Stromal cell of bone marrow (primary cell): ENCODE measurements at places on chromosomes 2 and 18.

DNA sequence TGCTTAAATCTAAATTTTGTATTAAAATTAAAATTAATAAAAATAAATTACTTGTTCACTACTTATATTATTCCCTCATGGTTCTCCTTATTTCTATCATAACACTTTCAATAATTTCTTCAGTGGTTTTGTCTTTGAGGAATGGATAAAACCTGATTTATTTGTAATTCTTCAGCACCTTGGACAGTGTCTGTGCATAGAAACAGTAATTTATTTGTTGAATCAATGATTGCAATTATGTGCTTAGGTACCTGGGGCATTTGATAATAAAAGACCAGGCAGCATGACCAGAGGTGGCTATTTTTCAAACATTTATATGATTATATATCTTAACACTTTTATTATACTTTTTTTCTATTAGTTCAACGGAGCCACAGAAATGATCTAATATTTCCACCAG is 1062.7 kb downstream of the DSC3 start:
- no peak for DNase-seq

GRCh38 chr2:46390901-46391395 is 88.4 kb upstream of the TMEM247 start:
- DNase-seq = no peak

- no peak for DNase-seq
These were observed 43.7 kb downstream of the CERKL start for GRCh38 chr2:181613241-181613640.

- no peak for DNase-seq
These were observed 9.5 kb upstream of the CNNM3 start for GRCh38 chr2:96806468-96807126.

DNA sequence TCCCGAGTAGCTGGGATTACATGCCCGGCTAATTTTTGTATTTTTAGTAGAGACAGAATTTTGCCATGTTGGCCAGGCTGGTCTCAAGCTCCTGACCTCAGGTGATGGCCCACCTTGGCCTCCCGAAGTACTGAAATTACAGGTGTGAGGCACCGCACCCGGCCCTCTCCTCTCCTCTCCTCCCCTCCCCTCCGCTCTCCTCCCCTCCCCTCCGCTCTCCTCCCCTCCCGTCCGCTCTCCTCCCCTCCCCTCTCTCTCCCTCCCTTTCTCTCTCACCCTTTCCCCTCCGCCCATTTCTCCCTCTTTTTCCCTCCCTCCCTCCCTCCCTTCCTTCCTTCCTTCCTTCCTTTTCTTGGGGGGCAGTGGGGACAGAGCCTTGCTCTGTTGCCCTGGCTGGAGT is 28.4 kb downstream of the CD8B start:
- no peak for DNase-seq

DNA sequence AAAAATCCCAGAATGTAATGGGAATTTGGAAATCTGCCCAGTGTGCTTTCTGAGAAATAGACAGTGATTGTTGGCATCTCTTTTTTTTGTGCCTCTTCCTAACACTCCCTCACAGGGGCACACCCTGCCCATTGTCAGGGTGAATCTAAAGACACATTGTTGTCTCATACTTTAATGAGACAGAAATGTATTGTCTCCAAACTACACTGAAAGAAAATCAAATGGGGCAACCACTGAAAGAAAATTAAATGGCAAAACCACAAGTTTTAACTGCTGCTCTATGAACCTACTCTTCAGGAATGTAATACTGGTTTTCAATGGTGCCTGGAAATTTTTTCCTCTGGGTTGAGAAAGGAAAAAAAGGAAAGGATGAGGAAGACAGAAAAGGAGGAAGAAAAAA is 43.2 kb upstream of the GLS start:
- peak; percentile 48 for DNase-seq

- DNase-seq = no peak
These were observed 27.5 kb downstream of the SOS1 start for GRCh38 chr2:39093218-39093898.

GRCh38 chr18:78754311-78755043 is 225.1 kb upstream of the SALL3 start:
- no peak for DNase-seq

DNA sequence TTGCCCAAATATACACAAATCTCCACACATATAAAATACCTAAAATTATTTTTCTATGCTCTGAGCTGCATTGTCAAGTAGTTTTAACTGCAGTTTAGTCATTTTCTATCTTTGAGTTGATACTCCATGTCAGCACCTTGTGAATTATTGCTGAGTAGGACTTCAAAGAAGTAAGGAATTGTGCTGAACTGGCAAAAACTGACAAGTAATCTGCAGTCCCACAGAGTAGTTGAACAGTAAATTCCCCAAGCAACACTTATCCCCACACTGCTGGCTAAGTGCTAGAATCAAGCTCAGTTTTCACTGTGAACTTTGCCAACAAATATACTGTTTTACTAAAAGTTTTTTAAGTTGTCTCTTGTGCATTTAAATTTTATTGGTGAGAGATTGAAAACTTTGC is 141.8 kb upstream of the ST6GAL2 start:
- no peak for DNase-seq

- DNase-seq = no peak
These were observed 920.9 kb downstream of the NRXN1 start for GRCh38 chr2:50111067-50111466.

GRCh38 chr2:210798180-210798579 is 241.8 kb downstream of the CPS1 start:
- DNase-seq = no peak

DNA sequence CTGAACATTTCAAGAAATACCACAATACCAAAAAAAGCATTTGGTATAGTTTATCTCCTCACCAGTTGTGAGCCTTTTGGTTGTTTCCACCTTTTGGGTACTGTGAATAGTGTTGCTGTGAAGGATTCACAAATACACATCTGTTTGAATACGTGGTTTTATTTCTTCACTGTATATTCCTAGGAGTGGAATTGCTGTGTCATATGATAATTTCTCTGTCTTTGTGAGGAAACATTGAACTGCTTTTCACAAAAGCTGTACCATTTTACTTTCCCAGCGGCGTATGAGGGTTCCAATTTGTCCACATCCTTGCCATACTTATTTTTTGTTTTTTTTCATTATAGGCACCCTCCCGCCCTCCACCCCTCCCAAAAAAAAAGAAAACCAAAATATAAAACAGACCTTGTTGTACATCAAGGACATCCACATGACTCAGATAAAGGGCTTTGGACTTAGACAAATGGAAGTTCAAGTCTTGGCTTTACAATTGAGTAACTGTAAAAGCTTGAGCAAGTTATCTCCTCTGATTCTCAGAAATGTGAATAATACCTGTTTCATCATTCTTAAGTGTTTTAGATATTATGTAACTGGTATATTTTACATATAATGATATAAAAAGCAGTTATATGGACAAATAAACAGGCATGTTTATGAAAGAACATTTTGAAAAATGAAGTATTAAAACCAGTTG is 19.0 kb downstream of the UBE2E3 start:
- no peak for DNase-seq

DNA sequence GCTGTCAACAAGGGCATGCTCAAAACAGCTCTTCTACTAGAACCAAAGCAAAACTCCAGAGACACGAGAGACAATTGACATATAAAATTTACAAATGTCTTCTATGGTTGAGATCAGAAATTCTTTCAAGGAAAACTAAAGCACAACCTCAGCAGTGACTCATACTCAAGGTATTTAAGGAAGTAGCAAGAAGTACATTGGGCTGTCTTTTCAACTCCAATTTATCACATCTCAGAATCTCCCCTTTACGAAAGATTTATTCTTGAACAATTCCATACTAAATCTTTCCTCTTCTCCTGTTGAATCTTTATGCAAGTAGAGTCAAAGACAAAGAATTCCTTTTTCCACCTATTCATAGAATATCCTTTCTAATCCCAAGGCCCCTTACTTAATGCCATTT is 324.0 kb downstream of the IRS1 start:
- no peak for DNase-seq

DNA sequence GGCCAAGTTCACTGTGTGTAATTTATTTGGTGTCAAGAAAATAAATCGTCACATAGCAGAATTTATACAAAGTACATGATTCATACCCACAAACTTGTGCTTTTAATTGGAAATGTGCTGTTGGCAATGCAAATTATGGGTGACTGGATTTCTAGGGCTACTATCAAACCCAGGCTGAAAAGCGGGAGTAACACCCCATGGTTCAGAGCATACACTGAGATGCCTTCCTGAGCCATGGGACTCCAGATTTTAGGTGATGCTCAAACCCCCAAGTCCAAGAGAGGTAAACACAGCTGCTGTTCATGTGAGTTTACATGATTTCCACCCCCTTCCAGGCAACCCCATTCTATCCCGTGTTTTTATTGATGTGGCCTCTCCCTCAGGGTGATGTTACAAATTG is 565.9 kb upstream of the ID2 start:
- DNase-seq = no peak

DNA sequence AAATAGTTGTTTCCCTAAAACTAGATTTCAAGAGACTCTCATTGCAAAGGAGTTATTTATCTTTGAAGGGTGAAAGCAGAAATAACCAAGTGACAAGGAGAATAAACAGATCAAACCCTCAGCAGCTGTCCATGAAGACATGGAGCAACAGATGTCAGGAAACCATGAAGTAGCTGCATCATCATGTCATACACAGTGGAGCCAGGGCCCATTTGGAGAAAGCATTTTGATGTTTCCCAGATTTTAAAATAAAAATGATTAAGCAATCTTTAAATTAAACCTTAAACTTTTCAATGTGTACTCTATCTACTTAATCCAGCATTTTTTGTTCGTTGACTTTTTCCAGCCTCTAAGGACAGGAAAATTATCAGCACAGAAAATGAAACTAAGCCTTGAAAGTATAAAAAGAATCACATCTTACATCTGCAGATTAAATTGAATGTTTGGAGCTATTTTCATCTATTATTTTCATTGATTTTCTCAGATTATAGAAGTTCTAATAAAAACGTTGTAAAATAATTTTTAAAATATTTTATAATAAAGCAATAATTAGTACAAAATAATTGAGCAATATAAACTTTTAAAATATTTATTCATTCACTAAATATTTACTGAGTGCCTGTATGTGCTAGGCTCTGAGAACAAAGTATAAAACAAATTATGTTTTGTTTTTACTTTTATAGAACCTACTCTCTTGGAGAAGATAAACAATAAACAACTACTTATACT is 860.1 kb downstream of the BCL11A start:
- no peak for DNase-seq

DNA sequence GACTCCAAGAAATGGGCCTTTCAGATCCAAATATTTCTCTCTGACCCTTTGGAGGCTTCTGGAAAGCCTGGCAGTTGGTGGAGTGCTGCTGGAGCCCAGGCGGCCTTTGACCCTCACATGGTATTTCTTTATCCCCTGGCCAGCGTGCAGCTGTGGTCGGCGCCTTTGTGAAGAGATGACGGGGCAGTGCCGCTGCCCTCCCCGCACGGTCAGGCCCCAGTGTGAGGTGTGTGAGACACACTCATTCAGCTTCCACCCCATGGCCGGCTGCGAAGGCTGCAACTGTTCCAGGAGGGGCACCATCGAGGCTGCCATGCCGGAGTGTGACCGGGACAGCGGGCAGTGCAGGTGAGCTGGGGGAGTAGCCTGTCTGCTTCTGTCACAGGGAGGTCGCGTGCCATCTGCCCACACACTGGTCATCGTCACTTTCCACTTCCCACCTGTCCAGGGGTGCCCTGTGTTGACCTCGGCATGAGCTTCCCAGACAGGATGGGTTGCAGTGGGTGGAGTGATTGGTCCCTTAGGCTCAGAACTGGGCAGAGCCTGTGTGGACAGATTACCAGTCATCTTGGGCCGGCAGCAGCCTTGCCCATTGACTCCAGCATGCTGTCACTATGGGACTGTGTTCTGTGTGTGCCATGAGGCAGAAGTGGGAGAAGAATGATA is 158.2 kb downstream of the LAMA3 start:
- no peak for DNase-seq

DNA sequence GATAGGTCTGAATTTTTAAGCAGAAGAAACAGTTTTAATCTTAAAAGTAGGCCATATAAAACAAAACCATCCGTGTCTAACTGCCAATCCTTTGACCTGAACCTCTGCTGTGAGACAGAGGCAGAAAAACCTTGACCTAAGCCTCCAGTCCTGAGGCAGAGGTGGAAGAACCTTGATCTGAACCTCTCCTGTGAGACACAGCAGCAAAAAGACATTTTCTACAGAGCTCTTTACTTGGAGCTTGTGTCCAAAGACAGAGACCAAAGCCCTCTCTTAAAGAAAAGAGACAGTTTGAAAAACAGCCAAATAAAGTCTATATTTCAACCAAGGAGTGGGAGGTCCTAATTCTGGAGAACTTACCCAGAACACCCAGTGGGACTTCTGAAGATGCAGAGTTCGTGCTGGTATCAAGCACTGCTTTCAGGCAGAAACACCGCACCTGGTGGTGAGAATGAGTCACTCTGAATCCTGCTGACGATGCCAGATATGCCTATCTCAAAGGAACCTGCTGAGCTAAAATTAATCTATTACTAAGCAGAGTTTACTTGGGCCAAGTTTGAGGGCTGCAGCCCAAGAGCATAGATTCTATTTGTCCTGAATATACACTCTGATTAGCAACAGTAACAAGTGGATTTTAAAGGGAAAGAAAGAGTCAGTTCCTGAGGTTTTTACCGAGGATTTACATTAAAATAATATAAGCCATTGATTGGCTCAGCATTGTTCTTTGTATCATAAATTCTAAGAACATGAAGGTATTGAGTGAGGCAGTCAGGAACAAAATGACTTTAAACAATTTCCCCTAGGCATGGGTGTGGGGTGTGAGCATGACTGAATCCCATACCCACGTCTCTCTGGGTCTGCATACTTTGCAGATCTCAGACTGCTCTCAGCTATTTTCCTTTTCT is 806.4 kb downstream of the TRIB2 start:
- DNase-seq = no peak

- DNase-seq = peak; percentile 56
These were observed 19.9 kb downstream of the FMNL2 start for GRCh38 chr2:152354909-152355308.

DNA sequence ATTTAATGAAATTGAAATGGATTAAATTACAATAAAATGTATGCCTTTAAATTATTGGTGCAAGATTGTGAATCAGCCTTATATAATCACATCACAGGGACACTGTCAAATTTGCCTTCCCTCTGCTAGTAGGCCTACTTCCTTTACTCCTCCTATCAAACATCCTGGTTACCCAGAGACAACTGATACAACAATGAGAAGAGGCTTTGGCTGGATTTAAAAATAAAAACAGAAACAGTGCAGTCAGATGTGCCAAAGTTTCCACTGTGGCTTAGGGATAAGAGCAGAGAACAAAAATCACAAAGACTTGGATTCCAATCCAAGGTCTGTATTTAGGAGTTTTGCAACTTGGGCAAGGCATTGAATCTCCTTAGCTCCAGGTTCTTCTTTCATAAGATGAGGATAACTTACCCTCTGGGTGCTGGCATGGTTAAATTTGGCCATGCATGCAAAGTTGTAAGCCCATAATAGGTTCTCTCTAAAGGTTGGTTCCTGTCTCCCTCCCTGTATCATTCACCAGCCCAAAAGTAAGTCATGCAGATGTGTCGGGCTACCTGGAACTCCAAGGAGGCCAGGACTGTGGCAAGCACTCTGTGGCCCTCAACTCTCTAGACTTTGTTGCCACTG is 99.3 kb upstream of the LRATD1 start:
- no peak for DNase-seq

GRCh38 chr2:115364093-115364492 is 921.7 kb downstream of the DPP10 start:
- DNase-seq = no peak

- no peak for DNase-seq
These were observed 48.1 kb upstream of the HPCAL1 start for GRCh38 chr2:10254373-10255188.

- no peak for DNase-seq
These were observed 73.1 kb downstream of the ANKRD44 start for GRCh38 chr2:197237291-197238042.
